Ovary (tissue), 10 donors: ENCODE measurements at places on chromosomes 5 and 9.

DNA sequence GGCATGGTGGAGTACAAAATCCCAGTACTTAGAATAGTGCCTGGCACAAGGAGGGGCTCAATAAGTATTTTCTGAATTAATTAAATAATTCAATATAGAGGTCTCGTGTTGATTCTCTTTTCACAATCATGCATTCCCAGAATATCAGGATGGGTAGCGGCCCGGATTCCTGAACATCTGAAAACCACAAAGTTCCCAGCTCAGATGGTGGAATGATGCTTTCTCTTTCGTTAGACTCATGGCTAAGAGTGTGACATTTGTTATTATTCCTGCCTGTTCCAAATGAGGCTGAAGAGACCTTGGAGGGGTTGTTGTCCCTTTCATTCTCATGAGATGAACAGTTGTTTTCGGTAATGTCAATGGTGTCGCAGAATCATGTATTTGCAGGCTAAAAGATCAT lies 95.4 kb upstream of the LIFR start:
- DNase-seq, result no peak

GRCh38 chr5:154977409-154977808 lies 36.1 kb upstream of the KIF4B start:
- DNase-seq, result no peak

DNA sequence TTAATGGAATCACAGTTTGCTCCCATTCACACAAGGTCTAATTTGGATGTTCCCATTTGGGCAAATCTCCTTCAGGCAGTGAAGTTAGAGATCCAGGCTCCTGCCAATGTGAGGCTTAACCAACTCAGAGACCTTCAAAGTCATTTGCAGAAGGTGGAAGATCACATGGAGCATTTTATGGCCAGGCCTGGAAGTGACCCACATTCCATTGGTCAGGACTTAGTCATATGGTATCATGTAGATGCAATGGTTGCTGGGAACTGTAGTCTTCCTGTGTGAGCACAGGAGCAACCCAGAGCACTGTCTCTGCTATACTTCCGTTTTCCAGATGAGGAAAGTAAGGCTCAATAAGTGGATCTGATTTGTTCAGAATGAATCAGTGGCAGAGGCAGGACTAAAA lies 292.7 kb upstream of the SMARCA2 start:
- DNase-seq, result no peak

DNA sequence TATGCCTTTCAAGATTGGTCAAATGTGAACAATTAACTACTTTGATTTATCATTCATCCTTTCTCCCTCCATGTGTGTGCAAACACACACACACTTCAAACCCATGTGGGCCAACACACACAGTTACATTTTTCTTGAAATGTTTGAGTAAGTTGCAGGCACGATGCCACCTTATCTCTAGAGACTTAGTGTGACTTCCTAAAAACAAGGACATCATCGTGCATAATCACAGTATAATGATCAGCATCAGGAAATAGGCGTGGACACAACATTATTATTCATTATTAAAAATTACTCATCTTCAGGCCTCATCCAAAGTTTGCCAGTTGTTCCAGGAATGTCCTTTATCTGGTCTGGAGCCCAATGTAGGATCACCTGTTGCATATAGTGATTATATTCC lies 209.5 kb downstream of the GNA14 start:
- DNase-seq, result no peak

DNA sequence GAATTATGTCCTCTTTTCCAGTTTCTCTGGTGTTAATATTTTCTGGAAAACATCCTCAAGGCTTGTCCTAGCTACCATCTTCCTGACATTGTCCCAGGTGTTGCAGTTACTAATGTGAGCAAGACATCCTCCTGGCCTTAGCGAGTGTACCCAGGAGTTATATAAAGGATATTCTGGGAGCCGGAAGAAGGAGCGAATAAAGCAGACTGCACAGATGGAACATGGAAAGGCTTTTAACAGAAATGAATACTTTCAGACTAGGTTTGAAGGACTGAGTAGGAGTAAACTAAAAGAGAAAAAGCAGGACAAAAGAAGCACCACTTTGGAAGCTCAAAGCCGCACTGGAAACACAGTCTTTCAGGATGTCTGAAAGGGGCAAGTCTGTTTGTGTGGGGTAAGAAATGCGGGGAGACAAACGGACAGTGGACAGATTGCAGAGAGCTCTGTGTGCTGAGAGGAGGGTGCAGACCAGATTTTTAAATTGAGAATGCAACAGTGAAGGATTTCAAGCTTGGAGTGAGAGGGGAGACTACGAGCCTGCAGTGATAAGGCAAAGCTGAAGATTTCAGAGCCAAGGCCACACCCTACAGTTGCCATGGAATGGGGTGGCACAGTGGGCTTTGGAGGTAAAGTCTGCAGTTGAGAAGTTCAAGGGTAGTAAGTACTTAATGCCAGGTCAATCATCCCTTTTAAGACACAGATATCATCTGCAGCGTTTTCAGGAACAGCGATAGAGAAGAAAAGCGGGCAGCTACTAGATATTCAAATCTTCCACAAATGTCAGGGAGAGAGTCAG lies 94.1 kb upstream of the TAF11L2 start:
- no peak for DNase-seq

DNA sequence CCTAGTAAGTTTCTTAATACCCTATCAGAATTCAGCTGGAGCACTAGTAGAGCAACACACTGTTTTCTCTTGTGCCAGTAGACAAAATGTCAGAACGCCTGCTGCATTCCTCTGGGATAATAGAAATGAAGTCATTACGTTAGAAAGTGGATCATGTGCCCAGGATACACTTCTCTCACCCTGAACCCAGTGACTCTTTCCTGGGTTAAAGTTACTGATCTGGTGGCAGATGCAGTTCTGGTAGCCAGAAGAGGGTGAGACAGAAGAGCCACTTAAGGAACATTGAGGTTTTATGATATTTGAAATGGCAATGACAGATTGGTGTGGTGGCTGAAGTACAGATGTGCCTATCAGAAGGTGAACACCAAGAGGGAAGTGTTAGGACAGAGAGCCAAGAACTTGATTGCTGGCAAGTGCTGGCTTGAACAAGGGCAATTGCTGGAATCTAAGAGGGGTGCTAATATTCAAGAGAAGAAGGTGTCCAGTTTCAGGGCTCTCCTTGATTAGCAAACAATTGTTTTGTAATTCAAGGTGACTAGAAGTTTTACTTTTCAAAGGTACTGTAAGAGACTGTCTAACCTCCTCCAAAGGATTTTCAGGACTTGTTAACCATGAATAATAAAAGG lies 93.7 kb upstream of the ERBIN start:
- no peak for DNase-seq

GRCh38 chr9:132622159-132622558 lies 39.8 kb downstream of the BARHL1 start:
- DNase-seq, result no peak

DNA sequence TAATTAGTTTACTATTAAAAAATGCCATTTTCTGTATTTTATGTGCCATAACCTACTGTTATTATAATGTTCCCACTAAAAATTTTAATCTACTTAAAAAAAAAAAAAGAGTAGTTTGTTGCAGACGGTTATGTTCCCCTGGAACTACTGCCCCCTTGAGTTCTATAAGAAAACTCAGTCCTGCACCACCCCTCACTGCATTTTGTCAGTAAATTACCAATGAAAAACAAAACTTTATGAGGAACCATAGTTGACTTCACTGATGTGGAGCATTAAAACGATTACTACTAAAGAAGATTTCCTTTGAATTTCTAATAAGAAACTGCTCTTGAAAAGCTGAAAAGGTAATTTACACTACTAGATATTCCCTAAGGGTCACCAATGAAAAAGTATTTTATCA lies 288.7 kb downstream of the FBXL17 start:
- no peak for DNase-seq

- no peak for DNase-seq
Observed at GRCh38 chr5:112065781-112066180, 308.8 kb upstream of the NREP start.

DNA sequence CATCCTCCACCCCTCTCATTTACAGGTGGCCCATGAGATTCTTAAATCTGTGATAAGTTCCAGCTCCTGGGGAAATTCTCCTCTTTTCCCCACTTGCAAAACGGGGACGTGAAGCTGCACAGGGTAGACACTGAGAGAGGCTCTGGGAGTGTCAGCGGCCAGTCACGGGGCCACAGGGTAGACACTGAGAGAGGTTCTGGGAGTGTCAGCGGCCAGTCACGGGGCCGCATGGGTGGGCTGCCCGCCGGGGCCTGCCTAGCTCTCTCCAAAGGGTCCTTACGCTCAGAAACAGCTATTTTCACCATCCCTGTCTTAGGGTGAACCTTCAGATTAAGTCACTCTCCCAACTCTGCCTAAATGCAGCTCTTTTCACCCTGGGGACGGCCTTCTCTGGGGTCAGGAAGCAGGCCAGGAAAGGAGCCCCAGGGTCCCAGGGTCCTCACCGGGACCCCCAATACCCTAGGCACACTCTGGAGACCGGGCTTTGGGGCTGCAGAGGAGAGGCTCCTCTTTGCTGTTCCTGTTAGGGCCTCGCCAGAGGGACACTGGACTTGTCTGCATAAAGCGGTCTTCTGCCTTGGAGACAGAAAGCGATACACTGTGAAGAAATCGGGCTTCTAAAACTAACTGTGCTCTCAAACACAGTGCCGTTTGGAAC lies 1.5 kb downstream of the FAM78A start:
- no peak for DNase-seq

DNA sequence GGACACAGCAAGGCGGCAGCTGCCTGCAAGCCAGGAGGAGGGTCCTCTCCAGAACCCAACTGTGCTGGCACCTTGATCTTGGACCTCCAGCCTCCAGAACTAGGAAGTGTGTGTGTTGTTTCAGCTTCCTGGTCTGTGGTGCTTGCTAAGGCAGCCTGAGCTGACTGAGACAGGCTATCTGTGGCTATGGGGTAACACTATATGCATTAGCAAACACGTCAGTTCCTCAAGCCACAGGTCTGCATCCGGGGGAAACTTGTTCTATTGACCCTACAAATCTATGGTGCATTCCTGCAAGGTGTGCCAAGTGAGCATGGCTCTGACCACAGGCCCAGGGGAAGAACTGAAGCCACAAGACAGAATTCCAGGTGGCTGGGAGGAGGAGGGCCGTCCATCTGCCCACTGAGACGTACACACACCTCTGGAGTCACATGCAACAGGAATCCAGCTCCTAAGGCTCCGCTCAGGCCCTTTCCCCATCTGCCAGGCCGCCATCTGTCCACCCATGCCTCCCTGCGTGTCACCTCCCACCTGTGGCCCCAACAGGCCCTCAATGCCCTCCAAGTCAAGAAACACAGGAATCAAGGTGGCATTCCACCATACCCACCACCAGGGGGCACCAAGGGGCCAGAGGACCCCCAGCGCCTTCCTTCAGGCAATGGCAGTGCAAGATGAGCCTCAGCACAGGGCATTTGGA lies 174.9 kb downstream of the ROR2 start:
- DNase-seq, result peak; percentile 77

GRCh38 chr5:20974426-20974825 lies 986.4 kb upstream of the CDH18 start:
- no peak for DNase-seq

GRCh38 chr5:81315336-81315735 lies 13.9 kb downstream of the ZCCHC9 start:
- no peak for DNase-seq

- DNase-seq, result no peak
Observed at GRCh38 chr9:4048441-4048840, 251.4 kb downstream of the GLIS3 start.

DNA sequence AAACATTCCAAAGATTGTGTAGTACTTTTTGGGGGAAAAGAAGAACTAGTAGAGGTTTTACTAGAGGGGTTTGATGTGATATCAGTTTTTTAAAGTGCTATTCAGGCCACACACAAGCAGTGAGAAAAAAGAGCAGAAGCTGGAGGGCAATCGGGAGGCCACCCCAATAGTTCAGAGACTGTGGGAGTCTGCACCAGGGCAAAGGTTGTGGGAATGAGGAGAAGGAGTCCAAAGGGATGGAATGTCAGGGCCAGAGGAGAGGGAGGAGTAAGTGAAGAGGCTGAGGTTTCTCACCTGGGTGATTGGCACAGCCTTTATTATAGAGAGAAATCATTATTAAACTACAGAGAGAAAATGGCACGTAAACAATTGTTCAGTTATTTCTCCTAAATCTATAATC lies 134.9 kb upstream of the RAD23B start:
- no peak for DNase-seq

DNA sequence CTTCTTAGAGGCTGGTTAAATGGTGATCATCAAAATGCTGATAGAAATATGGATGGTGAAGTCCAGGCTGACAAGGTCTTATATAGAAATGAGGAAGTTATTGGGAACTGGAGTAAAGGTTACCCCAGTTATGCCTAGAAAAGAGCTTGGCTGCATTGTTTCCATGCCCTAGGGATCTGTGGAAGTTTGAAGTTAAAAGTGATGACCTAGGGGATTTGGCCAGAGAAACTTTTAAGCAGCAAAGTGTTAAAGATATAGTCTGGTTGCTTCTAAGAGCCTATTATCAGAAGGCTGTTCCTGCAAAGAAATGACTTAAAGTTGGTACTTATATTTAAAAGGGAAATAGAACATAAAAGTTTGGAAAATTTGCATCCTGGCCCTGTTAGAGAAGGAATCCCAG lies 200.3 kb downstream of the ICE1 start:
- no peak for DNase-seq

- no peak for DNase-seq
Observed at GRCh38 chr9:111559000-111559610, 34.1 kb downstream of the ZNF483 start.

DNA sequence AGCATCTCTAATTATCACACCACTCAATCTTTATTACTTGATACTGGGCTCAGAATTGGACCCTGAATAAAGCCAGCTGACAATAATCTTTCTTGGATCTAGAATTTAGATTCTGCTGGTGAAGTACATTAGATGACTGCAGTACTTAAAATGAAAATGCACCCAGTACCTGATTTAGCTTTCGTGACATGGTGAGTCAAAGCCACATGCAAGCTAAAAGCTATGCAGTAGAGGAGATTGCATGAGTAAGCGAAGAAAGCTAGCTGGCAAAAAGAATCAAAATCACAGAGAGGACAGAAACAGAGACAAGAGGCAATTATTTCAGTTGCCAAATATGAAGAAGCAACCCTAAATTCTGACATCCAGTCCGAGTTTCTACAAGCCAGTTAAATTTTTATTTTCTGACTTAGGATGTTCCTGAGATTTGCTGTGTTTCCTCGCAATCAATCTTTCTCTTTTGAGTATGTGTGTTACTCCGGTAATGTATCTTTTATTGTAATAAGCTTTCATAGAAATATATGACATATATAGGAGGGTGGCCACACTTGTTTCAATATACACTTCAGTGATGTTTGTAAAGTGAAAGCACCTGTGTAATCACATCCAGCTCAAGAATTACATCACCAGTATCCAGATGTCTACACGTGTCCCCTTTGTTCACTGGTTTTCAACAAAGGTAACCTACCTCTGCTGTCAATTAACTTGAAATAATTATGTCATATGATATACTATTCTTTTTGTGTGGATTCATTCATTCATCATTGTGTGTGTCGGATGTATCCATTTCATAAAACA lies 101.7 kb downstream of the CDH18 start:
- no peak for DNase-seq

- DNase-seq, result no peak
Observed at GRCh38 chr9:137582286-137582860, 3.6 kb upstream of the DPH7 start.

GRCh38 chr9:110327716-110328115 lies 9.9 kb downstream of the TXNDC8 start:
- DNase-seq, result no peak
